Activated CD8-positive, alpha-beta memory T cell treated with anti-CD3 and anti-CD28 coated beads, Interleukin-2, amount 10 ng/mL, durations not matched to agents 7 days and 5 days (primary cell): ENCODE measurements at places on chromosomes 6 and 20. TPM values are rescaled to one million over a fixed set of nuclear protein-coding genes. Genes with fewer than 3 reads are reported as not detected.
A peak's percentile ranks its signal among the peaks of the same experiment; 100 is the strongest.

LYRM2 gene
- total RNA-seq = 28.9 TPM

C20orf202 gene
- total RNA-seq = not detected

LAMA2 gene
- total RNA-seq = not detected

TRAPPC3L gene
- not detected for total RNA-seq

PTGIS gene
- 3.8 TPM for total RNA-seq

TRIM10 gene
- total RNA-seq = not detected

PI3 gene
- not detected for total RNA-seq

DNA sequence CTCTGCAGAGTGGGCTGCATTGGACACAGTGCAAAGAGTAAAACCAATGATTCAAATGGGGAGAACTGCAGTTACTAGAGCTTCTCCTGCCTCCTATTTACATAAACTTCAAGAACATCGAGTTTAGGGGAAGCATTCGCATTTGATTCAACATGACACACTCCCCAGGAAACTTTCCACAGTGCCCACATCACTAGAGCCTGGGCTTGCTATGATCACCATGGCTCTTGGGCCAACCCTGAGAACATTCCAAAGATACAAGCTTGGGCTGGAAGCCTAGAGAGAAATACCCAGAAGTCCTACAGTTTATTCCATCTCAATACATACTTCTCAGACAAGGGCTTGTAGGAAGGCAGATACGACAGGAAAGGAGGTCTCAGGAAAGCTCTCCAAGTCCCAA, 337.9 kb downstream of the CD83 start:
- DNase-seq = no peak

GRCh38 chr20:40744072-40744817, 55.2 kb upstream of the MAFB start:
- DNase-seq = peak; percentile 18

DNA sequence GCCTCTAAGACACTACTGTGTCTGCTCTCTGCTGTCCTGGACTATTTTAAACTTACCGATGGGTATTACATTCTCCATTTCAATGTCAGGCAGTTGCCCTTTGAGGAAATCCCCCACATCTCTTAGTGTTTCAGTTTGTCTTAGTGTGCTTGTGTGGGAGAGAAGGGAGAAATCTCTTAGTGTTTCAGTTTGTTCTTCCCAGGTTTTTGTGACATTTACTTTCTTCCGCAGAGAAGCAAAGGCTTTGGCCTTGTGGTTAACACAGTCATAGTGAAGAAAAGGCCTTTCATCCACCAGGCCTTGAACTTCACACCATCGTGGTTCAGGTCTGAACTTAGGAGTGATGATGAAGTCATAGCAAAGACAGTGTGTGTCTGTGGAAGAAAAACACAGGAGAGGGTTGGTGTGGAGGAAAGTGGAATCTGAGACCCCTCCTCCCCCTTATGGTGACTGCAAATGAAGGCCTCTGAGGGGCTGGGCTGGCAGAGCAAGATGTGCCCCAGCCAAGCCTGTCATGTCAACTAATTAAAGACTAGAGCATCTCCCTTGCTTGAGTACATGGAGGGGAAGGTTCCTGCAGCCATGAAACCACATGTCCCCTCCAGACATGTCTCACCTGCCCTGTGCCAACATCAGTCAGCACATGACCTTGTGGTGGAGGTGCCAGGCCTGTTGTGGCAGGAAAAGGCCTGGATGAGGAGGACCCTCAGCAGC, 23.9 kb downstream of the RAET1L start:
- DNase-seq = peak; percentile 61

GRCh38 chr6:92682516-92683398, 736.6 kb downstream of the EPHA7 start:
- no peak for DNase-seq

GRCh38 chr6:136950436-136951126, 28.5 kb downstream of the SLC35D3 start:
- no peak for DNase-seq

DNA sequence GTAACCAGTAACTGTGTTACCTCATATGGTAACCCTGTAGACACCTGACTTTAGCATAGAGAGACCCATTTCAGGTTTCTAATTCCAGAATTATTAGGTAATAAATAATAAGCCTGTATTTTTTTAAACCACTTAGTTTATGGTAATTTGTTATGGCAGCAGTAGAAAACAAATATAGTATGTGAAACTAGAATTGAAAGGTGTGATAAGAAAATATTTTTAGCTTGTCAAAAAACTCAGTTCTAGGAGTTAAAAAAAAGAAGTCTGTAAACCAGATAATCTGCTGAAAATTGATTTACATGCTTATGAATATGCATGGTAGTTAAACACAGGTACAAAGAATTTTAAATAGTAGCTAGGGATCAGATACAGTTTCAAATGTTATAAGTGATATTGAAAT, 695.0 kb upstream of the GJE1 start:
- DNase-seq = no peak

DNA sequence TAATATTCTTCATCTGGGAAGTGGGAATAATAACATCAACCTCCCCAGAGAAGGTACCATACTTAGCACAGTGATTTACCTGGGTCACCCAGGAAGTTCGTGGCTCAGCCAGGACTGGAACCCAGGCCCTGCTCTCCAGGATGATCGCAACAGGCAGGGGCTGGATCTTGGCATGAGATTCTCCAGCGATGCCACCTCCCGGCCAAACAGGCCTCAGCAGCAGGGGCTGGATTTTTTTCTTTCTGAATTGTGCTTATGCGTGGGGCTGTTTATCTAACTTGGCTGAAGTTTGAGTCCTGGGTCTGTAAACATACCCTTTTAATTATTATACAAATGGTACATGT, 129.5 kb upstream of the PTPN1 start:
- DNase-seq = no peak

DNA sequence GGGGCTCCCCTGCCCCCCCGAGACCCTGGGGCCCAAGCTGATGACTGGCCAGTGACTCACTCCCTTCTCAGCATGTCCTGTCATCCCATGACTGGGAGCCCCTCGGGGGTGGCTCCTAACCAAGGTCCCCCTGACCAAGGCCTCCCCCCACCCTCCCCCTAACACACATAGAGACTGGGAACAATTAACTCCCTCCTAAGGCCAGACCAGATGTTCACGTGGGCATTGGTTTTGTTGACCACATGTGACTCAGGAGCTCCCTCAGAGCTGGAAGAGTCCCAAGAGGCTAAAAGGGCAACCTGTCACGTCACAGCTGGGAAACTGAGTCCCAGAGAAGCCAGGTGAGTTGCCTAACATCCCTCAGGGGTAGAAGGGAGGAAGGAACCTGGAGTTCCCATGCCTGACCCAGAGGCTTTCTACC, 10.6 kb upstream of the CCN5 start:
- DNase-seq = no peak

DNA sequence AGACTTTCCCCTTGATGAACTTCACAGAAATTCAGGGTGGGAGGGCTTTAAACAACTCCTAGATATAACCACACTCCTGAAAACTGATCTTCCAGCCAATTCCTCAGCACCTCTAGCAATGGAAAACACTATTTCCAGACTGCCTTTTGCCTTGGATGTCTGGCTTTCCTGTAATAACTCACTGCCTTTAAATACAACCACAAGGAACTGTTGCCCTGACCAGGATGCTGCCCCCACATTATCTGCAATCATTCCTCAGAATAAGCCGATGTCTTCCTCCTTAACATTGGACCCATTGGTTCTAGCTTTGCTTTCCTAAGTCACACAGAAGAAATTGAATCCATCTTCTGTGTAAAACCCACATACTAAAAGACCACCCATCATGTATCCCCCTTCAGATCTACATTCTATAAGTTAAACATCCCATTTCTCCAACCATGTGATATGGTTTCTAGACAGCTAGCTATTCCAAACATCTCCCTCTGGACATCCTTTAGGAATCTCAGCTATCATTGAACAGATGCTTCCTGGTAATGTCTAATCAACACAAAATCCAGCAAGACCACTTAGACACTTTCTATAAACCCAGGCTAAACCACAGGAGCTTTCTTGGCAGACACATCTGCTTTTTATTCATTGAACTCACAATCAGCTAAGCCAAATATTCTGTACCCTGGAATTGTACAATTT, 95.9 kb upstream of the KCNQ5 start:
- no peak for DNase-seq
